ENCODE measurements at places on chromosomes 2 and 18.

DNA sequence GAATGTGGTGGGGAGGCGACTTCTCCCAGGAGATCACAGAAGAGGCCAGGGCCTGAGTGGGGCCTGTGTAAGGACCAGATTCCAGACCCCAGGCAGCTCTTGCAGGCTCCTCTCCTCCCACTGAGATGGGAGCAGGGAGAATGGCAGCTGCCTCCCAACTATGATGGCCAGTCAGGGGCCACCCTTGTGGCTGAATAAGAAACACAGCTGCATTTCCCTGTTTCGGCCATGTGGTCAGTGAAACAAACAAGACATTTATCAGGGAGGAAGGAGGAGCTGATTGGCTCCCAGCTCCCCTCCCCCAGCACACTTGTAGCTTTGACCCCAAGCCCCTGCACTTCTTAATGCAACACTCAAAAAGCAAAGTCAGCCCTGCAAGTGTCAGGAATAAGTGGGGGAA, 143.5 kb downstream of the CELF4 start:
- DNase-seq, result no peak

DNA sequence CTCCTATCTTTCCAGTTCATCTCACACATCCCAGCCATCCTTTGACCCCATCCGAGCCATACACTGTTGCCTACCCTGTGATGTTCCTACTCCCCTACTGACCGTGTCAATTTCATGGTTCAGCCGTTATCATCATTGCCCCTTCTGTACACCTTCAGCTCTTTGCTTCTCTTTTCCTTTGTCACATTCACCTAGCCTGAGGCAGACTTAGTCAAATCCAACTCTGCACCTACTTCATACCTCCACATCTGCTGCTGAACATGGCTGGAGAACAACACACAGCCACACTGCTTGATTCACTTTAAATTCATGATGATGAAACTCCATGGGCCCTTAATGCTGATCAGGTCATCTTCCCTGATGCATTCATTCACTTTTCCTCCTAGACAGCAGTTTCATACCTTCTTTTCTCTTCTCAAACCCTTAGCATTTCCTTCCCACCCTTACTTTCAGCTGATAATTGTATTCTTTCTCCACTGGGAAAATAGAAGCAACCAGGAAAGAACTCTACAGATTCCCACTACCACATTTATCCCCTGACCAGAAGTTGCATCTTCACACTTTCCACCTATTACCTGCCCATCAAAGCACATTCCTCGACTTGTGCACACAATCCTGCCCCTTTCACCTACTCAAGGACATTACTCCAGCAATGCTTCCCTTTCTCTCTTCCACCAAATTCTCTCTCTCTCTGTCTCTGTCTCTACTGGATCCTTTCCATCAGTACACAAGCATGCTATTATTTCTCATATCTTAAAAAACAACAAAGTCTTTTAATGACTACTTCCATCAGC, 59.6 kb downstream of the PKDCC start:
- no peak for DNase-seq

- no peak for DNase-seq
Observed at GRCh38 chr2:79530443-79530842, 17.6 kb downstream of the CTNNA2 start.

DNA sequence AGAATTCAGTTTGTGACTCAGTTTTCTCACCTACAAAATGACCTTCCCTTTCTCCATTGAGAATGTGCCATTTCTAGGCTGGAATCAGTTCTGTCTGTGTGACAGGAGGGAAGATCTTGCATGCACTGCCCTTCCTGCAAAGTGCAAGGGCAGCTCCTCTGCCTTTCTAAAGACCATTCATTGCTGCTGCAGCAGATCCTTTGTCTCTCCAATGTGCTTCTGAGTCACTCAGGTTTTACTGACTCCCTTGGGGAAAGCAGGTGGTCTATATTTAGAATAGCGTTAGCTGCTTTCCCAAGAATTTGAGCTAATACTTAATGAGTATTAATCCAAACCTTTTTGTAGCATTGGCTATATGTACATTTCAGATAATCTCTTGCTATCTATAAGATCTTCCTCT, 62.5 kb downstream of the DAW1 start:
- no peak for DNase-seq

DNA sequence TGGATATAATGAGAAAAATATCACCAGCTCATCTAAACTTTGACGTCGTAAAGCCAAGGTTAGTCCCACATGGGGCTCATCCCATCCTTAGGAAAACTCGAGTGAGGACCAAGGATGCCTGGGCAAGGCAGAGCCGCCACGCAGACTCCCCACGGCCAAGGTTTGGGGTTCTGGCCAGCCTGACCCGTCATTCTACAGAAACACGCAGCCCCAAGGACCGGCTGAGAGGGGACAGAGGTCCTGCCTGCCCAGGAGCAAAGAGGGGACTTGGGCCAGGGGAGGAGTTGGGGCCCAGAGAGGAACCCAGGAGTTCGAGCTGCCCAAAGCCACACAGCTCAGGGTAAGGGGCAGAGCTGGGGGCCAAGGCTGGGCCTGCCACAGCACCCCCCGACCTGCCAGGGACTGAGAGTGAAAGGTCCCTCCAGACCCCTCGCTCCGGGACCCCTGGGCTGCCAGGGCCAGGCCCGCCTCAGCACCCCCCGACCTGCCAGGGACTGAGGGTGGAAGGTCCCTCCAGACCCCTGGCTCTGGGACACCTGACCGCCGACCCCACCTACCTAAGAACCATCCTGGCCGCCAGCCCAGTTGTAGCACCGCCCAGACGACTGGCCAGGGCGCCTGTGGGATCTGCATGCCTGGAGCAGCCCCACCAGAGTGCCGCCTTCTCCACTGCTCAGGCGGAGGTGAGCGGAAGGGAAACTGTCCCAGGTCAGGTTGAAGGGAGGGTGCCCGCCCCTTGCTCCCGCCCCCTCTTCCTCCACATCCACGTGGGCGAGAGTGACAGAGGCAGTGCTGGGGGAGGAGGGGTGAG, at the start of gene PDCD1:
PDCD1 (minus strand) TSS at position 689 of the 811 bp plus-strand sequence; CDS start at position 633, 56 bp downstream.
- no peak for DNase-seq

Measured in NCI-H1417 treated with DMSO at 0.1 percent for 48 hours (cell line).